Suprapubic skin (tissue), 4 donors: ENCODE measurements at places on chromosomes 6 and 20. TPM values are rescaled to one million over a fixed set of nuclear protein-coding genes. Genes with fewer than 3 reads are reported as not detected.

HLA-DQB1 gene
- 1.6 TPM for total RNA-seq

SLC17A9 gene
- total RNA-seq: 0.76 TPM

MLN gene
- not detected for total RNA-seq

OPRM1 gene
- not detected for total RNA-seq

TRIM15 gene
- total RNA-seq: 0.19 TPM

TRAPPC3L gene
- total RNA-seq: not detected

SIRPG gene
- total RNA-seq: not detected

RAET1G gene
- 5.6 TPM for total RNA-seq

CPNE5 gene
- total RNA-seq: 0.64 TPM

RAET1L gene
- 1.6 TPM for total RNA-seq

DPPA5 gene
- total RNA-seq: not detected

RAB32 gene
- total RNA-seq: 9.2 TPM

OR2H1 gene
- not detected for total RNA-seq

APOM gene
- 2.8 TPM for total RNA-seq

DNA sequence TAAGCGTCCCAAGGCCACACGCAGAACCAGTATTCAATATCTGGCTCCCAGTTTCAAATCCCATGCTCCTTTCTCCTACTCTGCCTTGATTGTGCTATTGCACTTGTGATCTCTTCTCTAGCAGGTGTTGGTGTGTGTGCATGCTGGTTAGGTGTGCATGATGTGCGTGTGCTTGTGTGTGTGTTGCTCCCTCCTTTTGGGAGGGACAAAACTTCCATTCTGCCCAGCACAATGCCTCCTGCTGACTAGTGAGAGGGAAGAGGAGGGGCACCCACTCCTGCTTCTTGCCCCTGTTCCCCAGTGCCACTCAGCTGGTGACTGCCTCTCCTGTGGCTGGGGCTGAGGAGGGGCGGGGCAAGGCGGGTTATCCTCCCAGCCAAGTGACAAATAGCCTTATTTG, 19.7 kb downstream of the CD40 start:
- no peak for DNase-seq
- no peak overlapping the region for H3K4me3 ChIP-seq
- no peak overlapping the region for H3K27ac ChIP-seq

DNA sequence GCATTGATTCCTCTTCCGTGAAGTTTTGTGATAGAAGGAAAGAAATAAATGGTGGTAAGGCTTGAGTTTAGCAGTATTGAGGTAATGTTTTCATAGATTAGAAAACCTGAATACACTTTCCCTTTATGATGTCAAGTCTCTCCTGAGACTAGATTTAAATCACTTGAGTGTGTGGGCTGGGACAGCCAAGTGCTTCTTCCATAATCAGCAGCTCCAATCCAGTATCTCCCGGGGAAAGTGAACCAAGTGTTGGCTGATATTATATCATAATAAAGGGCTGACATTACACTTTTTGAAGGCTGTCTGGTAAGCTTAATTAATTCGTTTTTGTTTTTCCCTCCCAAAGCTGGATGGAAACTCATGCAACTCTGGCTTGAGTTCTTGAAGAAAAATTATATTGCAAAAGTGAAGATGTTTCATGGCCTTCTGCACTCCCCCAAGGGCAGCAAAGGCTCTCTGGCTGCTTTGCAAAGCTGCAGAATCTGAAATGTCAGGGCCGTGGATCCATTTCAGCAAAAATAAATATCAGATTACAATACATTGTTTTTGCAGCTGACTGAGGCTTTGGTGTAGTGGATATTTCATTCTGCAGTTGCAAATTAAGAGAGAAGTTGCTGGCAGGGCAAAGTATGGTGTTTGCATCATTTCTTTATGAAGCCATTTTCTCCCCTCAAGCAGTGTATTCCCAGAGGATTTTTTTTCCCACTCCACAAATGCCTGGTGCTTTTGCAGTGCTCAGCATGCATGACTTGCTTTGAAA, 101.2 kb downstream of the MKKS start:
- H3K27me3 ChIP-seq: no peaks in the 10 kb centered on the region
- no peaks in the 10 kb centered on the region for H3K36me3 ChIP-seq
- no peak overlapping the region for H3K4me3 ChIP-seq
- no peak overlapping the region for H3K27ac ChIP-seq
- H3K4me1 ChIP-seq: no peaks in the 10 kb centered on the region

GRCh38 chr6:122495612-122496011, 24.0 kb upstream of the SERINC1 start:
- no peak overlapping the region for H3K4me3 ChIP-seq
- no peaks in the 10 kb centered on the region for H3K36me3 ChIP-seq

DNA sequence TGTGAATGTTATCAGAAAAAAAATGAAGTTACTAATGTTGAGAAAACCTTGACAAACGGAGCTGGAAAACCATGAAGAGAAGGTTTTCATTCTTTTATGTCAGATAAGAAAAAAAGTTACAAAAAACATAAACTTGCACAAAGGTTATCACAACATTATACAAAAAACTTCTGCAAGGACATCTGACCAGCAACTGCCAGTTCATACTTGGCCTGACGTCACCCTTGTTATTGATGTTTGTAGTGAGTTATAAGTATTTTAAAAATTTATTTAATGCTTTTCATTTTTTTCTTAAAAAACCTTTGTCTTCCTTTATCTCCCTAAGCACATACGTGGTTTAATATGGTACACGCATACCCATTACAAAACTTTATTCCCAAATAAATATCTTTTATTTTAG, 16.3 kb downstream of the GSTA3 start:
- H3K36me3 ChIP-seq: peaks cover 4% of the 10 kb centered on the region
- no peak for DNase-seq
- H3K4me3 ChIP-seq: no peak overlapping the region

GRCh38 chr6:32889533-32889932, 35.5 kb downstream of the PSMB9 start:
- H3K36me3 ChIP-seq: no peaks in the 10 kb centered on the region
- H3K4me1 ChIP-seq: peaks cover 4% of the 10 kb centered on the region
- no peak for DNase-seq
- H3K27me3 ChIP-seq: no peaks in the 10 kb centered on the region
- no peak overlapping the region for H3K4me3 ChIP-seq
- H3K27ac ChIP-seq: no peak overlapping the region

GRCh38 chr6:12160326-12160725, 129.8 kb upstream of the EDN1 start:
- H3K27ac ChIP-seq: no peak overlapping the region
- H3K27me3 ChIP-seq: no peaks in the 10 kb centered on the region
- H3K4me3 ChIP-seq: no peak overlapping the region
- no peaks in the 10 kb centered on the region for H3K4me1 ChIP-seq

GRCh38 chr6:85482206-85482904, 32.5 kb downstream of the NT5E start:
- no peaks in the 10 kb centered on the region for H3K4me1 ChIP-seq

DNA sequence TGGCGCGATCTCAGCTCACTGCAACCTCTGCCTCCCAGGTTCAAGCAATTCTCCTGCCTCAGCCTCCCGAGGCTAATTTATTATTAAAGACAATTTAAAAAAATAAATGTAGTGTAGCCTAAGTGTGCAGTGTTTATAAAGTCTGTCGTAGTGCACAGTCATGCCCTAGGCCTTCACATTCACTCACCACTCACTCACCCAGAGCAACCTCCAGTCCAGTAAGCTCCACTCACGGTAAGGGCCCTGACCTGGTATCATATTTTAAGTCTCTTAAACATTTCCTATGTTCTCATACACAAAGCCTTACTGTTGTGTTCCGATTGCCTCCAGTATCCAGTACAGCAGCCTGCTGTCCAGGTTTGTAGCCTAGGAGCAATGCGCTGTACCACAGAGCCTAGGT, 168.2 kb upstream of the FOXQ1 start:
- H3K4me3 ChIP-seq: no peak overlapping the region
- H3K27me3 ChIP-seq: no peaks in the 10 kb centered on the region
- H3K27ac ChIP-seq: no peak overlapping the region
- no peaks in the 10 kb centered on the region for H3K36me3 ChIP-seq
- no peak for DNase-seq
- H3K4me1 ChIP-seq: peaks cover 7% of the 10 kb centered on the region

DNA sequence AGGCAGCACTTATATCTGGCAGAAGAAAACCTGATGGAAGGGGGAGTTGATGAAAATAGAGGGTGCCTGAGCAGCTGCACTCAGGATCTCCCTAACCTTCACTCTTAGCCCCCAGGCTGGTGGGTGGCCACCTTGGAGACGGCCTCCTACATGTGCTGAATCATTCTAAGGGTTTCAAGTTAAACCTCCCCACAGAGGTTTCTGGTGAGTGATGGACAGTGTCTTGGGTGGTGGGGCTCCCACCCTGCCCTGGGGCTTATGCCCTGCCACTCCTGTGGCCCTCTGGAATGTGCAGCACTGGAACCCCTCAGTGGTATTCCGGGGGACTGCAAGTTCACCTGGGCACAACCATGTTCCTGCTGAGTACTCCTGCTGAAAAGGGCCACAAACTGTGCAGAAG, 357.2 kb downstream of the CD83 start:
- H3K36me3 ChIP-seq: no peaks in the 10 kb centered on the region
- H3K27ac ChIP-seq: no peak overlapping the region
- DNase-seq: no peak
- H3K4me1 ChIP-seq: peaks cover 8% of the 10 kb centered on the region

GRCh38 chr6:6728169-6728941, 139.8 kb downstream of the LY86 start:
- H3K27ac ChIP-seq: no peak overlapping the region
- no peak overlapping the region for H3K4me3 ChIP-seq
- H3K4me1 ChIP-seq: peaks cover 28% of the 10 kb centered on the region

DNA sequence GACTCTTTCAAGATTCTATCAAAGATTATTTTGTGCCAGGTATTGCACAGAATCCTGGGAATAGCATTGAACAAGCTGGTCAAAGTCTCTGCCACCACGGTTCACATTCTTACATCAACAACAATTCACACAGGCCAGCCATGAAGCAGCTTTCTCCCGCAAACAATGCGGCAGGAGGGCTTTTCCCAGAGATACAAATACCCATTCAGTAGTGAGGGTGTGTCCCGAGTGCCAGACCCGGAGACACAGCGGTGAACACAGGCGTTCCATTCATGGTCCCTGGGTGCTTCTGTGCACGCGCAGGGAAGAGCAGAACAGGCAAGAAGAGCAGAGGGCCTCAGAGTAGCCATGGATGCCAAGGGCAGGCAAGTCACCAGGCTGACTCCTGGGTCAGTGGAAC, 83.3 kb upstream of the PDE10A start:
- no peaks in the 10 kb centered on the region for H3K27me3 ChIP-seq
- H3K36me3 ChIP-seq: no peaks in the 10 kb centered on the region
- DNase-seq: no peak
- H3K4me3 ChIP-seq: no peak overlapping the region

DNA sequence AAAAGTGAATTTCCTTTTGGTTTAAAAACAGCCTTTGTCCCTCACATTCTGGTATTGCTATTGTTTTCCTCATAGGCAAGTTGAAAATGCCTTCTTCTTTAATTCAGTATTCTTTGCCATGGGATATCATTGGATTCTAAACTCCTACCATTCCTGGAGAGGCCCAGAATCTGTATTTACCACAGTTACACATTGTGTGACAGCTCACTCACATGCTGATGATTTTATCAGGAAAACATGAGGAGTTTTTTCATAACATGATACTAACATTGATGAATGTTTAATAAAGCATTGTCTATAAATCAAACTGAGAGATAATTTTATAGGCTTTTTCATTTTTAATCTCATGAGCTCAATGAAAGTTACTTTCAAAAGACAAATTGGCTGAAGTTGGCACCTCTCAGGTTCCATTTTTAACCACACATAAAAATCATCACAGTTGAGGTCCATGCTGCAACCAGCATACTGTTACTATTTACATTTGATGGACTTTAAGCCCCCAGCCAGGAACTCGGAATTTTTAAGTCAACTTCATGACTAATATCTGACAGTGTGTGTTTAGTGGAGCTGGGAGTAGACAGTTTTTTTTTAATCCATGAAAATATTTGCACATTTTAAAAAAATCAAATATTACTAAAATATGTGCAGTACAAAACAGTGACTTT, 82.8 kb downstream of the FAM83B start:
- no peak overlapping the region for H3K4me3 ChIP-seq
- no peak for DNase-seq
- H3K27ac ChIP-seq: no peak overlapping the region
- no peaks in the 10 kb centered on the region for H3K36me3 ChIP-seq

DNA sequence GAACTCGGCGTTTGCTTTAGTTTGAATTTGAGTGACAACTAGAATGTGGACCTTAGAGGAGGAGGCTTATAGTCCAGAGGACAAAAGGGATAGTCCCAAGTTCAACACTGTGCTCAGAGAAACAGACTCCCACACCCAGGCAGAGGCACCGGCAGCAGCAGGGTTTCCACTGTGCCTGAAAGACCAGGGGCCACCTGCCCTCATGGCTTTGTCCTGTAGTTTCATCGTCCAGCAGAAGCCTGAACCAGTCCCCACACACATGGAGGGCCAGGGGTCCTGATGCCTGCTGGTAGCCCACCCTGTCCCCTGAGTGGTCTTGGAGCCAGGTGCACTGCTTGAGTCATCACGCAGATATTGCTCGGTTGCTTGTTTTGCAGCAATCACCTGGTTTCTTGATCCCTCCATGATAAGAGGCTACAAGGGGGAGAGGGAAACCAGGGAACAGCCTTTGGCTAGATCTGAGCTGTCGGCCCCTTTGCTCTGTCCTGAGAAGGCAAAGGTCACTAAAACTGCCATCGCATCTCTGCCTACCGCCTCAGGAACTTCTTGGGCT, 7.2 kb upstream of the ACSS1 start:
- no peak overlapping the region for H3K27ac ChIP-seq
- peaks cover 10% of the 10 kb centered on the region for H3K4me1 ChIP-seq
- no peak for DNase-seq
- no peak overlapping the region for H3K4me3 ChIP-seq
- no peaks in the 10 kb centered on the region for H3K36me3 ChIP-seq

GRCh38 chr6:145143379-145143778, 591.9 kb downstream of the EPM2A start:
- no peak for DNase-seq
- no peak overlapping the region for H3K27ac ChIP-seq
- H3K27me3 ChIP-seq: no peaks in the 10 kb centered on the region
- H3K4me3 ChIP-seq: no peak overlapping the region
- H3K36me3 ChIP-seq: no peaks in the 10 kb centered on the region

DNA sequence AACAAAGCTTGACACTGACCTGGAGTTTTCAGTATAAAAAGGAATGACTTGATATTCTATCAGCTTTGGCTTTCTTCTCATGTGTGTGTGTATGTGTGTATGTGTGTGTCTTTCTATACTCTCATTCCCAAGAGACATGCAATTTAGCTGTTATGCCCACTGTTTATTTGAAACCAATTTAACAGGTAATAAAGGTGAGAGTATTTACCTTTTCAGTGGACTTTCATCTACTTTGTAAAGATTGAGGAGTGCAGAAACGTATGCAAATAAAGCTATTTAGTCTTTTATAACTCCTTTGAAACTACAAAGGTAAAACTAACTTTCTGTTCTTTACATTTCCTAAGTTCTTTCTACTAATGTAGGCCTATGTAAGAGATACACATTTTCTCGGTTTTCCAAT, 103.5 kb upstream of the HS3ST5 start:
- H3K36me3 ChIP-seq: no peaks in the 10 kb centered on the region
- H3K27ac ChIP-seq: no peak overlapping the region
- H3K4me1 ChIP-seq: no peaks in the 10 kb centered on the region
- H3K27me3 ChIP-seq: no peaks in the 10 kb centered on the region
